ENCODE measurements at places on chromosomes 16 and 17. TPM values are rescaled to one million over a fixed set of nuclear protein-coding genes. Genes with fewer than 3 reads are reported as not detected.

The G6PC1 gene
- polyA plus RNA-seq, result not detected

- H3K4me1 ChIP-seq, result peaks cover 37% of the 10 kb centered on the region
- H3K4me3 ChIP-seq, result no peak overlapping the region
- H3K36me3 ChIP-seq, result no peaks in the 10 kb centered on the region
- H3K27ac ChIP-seq, result no peak overlapping the region
- no peak for DNase-seq
Measured at GRCh38 chr17:47262586-47262985, 9.0 kb downstream of the ITGB3 start.

DNA sequence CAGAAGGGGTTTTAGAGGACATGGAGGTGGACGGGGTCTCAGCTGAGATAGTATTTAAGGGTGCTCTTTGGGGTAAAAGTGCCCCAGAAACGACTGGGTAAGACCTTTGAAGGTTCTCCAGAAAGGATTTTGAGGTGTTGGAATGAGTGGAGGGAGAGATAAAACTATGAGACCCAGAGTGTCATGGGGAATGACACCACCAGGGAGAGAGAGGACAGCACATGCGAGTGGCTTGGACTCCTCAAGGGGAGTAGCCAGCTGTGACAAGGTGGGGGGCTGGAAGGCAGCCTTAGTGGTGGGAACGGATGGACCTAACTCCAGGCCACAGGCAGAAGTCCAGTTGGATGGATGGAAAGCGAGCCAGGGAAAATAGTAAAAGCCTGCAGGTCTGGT is 19.2 kb upstream of the PITPNM3 start:
- H3K4me1 ChIP-seq, result peaks cover 21% of the 10 kb centered on the region
- 0 out of 2 replicates have a peak overlapping the region, but pooled peaks have one; percentile 16 for H3K4me3 ChIP-seq
- peaks cover 3% of the 10 kb centered on the region for H3K36me3 ChIP-seq
- peak overlapping the region; percentile 57 for H3K27ac ChIP-seq
- H3K27me3 ChIP-seq, result no peaks in the 10 kb centered on the region
- DNase-seq, result peak; percentile 23

DNA sequence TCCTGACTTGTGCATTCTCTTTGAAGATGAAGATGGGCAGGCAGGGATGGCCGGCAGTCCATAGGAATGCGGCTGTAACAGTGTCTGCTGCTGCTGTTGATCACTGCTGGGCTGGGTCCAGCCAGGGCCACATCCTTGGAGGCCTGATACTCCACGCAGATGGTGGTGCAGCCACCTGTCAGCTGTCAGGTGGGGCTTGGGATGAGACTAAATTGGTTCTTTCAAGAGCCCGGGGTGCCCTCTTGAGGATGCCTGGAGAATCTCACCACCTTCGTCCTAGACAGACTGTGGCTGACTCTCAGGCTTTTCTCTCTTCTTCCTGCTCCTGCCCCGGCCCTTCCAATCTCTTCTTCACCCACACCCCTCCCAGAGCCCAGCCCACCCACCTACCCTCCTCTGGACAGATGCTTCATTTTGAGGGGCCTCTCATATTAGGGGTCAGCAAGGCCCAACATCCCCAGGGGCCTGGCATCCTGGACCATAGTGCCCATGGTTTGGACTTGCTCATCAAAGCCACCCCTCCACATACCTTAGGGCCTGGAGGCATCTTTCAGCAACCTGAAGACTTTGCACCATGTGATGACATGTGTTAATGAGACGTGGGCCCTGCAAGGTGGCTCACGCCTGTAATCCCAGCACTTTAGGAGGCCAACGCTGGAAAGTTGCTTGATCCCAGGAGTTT is 19.1 kb downstream of the OSBPL7 start:
- DNase-seq, result peak; percentile 73
- H3K27ac ChIP-seq, result no peak overlapping the region
- H3K36me3 ChIP-seq, result no peaks in the 10 kb centered on the region
- no peaks in the 10 kb centered on the region for H3K4me1 ChIP-seq

DNA sequence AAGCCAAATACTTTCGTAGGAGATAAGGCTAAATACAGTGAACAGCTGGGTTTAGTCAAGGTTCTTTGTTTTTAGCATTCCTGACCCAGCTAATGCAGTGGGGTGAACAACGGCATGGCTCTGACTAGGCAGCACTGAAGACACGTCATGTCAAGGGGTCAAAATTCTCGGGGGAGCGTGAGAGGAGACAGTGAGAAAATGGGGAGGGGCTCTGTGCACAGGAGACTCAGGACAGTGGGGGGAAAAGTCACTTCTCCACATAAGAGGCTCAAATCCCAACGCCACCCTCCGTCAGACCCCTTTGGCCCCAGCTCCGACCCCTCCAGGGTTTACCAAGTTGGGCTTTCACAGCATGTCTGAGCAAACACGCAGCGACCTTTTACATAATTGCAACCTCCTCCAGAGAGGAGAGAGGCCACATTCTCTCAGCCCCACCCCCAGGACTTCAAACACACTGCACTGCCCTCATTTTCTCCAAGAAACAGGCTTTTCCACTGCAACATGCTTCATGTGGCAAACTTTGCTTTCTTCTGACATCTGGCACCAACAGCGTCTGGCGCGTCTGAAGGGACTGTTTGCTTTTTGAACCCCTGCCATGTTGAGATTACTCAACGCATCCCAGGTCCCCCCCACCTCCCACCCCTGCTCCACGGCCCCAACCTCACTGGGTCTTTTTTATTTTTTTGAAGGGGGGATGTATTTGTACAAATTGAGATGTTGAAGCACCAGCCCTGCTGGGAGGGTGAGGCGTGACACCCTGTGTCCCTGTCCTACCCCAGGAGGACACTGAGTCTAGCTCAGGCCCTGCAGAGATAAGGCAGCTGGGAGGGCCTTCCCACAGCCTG is 30.0 kb downstream of the AXIN2 start:
- H3K4me1 ChIP-seq, result peaks cover 18% of the 10 kb centered on the region
- H3K36me3 ChIP-seq, result no peaks in the 10 kb centered on the region
- DNase-seq, result peak; percentile 54

DNA sequence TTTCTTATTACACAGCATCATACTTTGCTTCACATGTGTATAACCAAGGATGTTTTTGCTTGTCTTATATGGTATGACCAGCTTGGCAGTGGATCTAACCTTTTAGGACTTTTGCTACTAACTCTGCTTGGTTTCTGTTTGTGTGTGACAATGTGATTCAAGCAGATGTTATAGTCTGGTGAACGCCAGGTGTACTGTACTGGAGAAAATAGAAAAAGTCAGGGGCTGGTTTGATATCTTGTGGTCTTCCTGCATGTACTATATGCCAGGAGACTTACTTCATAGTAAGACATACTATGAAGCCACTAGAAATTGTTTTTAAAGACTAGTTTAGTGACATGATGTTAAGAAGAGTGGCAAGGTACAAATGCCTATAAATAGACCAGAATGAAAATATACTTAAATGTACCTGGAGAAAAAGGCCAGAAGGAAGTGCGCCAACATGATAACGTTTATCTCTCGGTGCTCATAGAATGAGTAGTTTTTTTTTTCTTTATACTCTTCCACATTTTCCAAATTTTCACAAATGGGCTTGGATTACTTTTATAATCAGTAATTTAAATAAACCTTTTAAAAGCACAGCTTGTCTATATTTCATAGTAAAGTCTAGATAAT is 112.3 kb downstream of the PRKCA start:
- H3K27me3 ChIP-seq, result no peaks in the 10 kb centered on the region
- no peak for DNase-seq
- H3K4me3 ChIP-seq, result no peak overlapping the region
- H3K36me3 ChIP-seq, result no peaks in the 10 kb centered on the region

GRCh38 chr16:58582971-58583765 is 46.5 kb downstream of the CNOT1 start:
- H3K27ac ChIP-seq, result no peak overlapping the region
- H3K4me1 ChIP-seq, result peaks cover 8% of the 10 kb centered on the region
- DNase-seq, result no peak
- H3K36me3 ChIP-seq, result peaks cover 82% of the 10 kb centered on the region
- no peaks in the 10 kb centered on the region for H3K27me3 ChIP-seq

DNA sequence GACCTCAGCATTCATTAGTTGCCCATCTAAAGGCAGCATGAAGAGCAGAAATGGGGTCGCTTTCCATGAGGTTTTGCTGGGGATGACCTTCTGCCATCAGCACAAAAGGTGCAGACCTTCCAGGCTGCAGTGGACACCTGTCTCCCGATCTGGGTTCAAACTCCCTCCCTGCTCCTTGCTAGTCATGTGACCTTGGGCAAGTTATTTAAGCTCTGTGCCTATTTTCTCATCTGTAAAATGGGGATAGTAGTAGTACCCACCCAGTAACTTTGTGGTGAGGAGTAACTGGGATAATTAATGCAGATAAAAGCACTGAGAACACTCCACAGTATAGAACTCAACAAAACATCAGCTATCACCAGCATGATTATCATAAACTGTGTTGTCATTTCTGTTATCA is 21.4 kb upstream of the COQ7 start:
- H3K4me1 ChIP-seq, result no peaks in the 10 kb centered on the region
- no peaks in the 10 kb centered on the region for H3K36me3 ChIP-seq
- no peak for DNase-seq
- H3K27me3 ChIP-seq, result no peaks in the 10 kb centered on the region
- no peak overlapping the region for H3K27ac ChIP-seq

The MATCAP1 gene
- 3.8 TPM for polyA plus RNA-seq

DNA sequence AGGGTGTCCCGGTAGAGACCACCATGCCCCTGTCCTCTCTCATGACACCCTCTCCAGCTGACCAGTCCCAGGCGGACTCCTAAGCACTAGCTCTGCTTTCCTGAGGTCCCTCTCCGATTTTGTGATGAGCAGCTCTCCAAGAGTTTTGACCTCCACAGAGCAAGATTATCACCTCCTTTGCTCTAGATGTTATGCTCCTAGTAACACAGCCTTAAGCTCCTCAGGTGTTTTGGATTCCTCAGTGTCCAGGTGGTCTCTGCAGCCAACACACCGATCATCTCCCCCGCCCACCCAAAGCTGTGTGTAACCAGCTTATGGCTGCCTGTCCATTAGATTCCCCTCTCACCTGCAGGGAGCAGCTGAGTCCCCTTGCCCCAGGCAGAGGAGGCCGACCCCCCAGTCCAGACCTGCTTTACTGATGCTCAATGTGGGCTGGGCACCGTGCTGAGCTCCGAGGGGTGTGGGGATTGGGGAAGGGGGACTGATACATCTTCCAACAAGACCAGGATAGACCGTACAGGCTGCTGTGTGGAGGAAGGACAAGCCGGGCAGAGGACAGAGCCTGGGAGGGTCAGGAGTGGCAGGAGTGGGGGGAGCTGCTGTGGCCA is 2.3 kb downstream of the TRPV3 start:
- peaks cover 9% of the 10 kb centered on the region for H3K4me1 ChIP-seq
- no peaks in the 10 kb centered on the region for H3K27me3 ChIP-seq
- H3K27ac ChIP-seq, result no peak overlapping the region
- no peak for DNase-seq
- no peaks in the 10 kb centered on the region for H3K36me3 ChIP-seq

The EIF1 gene
- polyA plus RNA-seq, result 1,585 TPM

GRCh38 chr17:64400642-64401041 is 10.0 kb upstream of the PECAM1 start:
- H3K4me1 ChIP-seq, result no peaks in the 10 kb centered on the region
- no peak overlapping the region for H3K27ac ChIP-seq
- no peaks in the 10 kb centered on the region for H3K36me3 ChIP-seq
- no peaks in the 10 kb centered on the region for H3K27me3 ChIP-seq
- DNase-seq, result no peak

DNA sequence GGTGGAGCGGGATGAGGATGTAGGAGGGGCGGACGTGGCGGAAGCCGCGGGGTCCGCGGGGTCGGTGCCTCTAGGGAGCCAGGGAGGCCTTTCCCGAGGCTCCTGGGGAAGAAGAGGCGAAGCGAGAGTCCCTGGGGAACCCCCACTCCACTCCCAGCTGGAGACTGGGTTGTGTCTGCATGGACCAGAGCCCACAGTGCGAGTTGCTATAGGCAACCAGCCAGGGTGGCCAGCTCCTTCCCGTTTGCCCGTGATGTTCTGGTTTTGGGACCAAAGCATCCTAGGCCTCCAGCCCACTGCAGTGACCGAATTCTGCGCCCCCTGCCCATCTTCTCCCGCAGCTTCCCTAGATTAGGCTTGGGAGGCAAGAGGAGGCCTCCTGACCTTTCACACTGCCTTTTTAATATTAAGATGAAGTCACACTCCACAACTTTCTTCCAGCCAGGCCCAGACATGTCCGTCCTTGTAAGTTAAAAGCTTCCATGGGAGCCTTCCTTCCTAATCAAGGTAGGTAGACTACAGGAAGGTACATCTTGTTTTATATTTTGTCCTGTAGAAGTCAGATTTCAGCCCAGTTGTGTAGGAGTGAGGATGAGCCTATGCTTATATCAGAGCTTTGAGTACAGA is 469 bp downstream of the AMZ2 start:
- DNase-seq, result peak; percentile 86
- H3K27ac ChIP-seq, result peak overlapping the region; percentile 88

GRCh38 chr16:90018297-90018651 is 982 bp downstream of the DBNDD1 start:
- H3K4me3 ChIP-seq, result no peak overlapping the region
- H3K27ac ChIP-seq, result no peak overlapping the region
- no peaks in the 10 kb centered on the region for H3K27me3 ChIP-seq
- no peak for DNase-seq
- peaks cover 15% of the 10 kb centered on the region for H3K4me1 ChIP-seq

The KRT25 gene
- not detected for polyA plus RNA-seq

DNA sequence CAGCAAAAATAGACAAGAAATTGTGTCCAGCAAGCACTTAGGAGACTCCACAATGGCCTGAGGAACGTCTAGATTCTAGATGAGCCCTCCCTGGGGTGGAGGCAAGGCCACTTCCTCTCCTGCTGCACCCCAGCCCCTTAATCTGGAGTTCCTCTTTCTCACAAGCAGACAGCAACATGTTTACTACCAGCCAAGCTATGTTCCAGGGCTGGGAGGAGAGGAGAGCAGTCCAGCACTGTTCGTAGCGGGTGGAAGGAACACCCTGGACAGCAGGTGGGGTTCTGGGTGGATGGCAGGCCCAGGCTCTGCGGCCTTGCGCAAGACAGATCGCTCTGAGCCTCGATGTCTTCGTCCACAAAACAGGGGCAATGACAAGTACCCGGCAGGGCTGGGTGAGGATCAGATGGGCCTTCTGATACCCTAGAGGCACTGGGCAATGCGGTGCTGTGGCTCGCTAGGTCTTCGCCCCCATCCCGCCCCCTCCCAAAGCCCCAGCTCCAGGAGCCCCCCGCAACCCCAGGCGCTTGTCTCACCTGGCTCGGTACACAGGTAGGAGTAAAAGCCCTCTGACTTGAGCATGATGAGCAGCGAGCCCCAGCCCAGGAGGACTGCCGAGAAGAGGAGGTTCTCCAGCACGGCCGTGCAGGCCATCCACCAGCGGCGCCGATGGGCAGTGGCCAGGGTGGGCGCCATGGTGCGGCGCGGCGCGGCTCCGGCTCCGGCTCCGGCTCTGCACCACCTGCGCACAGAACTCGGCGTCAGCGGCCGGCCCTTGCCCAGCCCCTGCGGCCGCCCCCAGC is 1.3 kb downstream of the SLC43A2 start:
- no peaks in the 10 kb centered on the region for H3K36me3 ChIP-seq
- H3K4me3 ChIP-seq, result peak overlapping the region; percentile 79
- no peaks in the 10 kb centered on the region for H3K4me1 ChIP-seq
- no peaks in the 10 kb centered on the region for H3K27me3 ChIP-seq

The MEIOC gene
- 0.34 TPM for polyA plus RNA-seq
